ENCODE measurements at places on chromosomes 16 and 17.

DNA sequence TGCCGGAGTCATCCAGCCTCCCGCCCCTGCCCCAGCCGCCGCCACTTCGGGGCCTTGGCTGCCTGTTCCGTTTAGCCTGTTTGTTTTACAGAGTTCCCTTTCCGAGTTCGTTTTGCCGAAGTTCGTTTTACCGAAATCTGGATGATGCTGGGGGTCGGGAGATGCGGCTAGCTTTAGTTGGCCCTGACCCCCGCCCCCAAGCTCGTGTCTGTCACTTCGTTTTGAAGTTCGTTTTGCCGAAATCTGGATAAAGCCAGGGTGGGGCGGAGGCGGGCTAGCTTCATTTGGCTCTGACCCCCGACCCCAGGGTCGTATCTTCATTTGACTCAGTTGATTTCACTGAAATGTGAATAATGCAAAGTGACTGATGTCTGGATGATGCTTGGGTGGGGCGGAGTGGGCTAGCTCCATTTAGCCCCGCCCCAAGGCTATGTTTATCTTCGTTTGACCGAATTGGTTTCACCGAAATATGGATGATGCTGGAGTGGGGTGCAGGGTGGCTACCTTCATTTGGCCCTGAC lies 591 bp downstream of the PSMD7 start:
- DNase-seq = no peak

DNA sequence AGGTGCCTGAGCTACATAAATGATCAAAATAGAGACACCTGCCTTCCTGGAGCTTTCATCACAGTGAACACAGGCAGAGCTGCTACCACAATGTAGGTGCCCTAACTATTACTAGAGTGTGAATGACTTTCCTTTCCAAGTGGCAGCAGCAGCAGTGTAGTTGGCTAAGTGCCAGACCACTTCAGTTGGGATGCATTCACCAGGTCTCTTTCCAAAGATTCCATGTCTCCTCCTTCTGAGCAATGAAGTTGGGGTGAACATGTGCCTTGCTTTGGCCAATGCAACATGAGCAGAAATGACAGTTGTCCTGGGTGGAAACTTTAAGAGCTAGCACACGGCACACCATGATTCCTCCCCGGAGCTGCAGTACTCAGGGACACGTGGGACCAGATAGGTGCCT lies 23.3 kb upstream of the CACNG4 start:
- no peak for DNase-seq

DNA sequence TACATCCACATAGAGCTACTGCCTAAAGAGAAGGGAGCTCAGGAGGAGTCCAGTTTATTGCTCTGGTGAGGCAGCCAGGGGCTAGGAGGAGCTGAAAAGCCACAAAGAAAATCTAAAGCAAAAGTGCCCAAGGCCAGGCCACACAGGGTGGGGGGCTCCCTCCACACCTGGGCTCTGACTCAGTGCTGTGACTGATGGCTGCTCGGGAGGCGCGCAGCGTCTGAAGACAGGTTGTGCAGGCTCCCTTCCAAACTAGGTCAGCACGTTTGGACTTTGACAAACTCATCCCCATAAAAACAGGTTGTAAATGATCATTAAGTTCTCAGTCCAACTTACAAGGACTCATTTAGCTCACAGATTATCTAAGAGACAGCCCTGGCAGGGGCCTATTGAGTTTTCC lies 22.2 kb upstream of the LCMT1 start:
- no peak for DNase-seq

- no peak for DNase-seq
These were observed 11.0 kb downstream of the CD300A start for GRCh38 chr17:74477411-74477810.

GRCh38 chr17:65231086-65231485 lies 93.9 kb downstream of the RGS9 start:
- DNase-seq = no peak

DNA sequence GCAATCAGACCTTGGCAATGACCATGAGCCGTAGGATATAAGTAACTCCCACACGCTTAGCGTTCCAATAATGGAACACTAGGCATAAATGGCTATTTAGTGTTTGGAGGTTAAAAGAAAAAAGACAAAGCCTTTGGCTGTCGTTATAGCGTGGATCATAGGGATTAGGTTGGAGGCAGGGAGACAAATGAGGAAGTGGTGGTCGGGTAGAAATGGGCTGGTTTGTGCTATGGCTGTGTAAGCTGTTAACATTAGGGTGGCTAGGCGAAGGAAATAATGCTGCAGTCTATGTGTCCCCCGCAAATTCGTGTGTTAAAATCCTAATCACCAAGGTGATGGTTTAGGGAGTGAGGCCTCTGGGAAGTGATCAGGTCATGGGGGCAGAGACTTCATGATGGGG lies 120.4 kb upstream of the IRX6 start:
- no peak for DNase-seq

GRCh38 chr17:31431852-31432658 lies 40.6 kb downstream of the RAB11FIP4 start:
- DNase-seq = no peak

GRCh38 chr16:180681-181564 lies 664 bp downstream of the HBQ1 start:
- no peak for DNase-seq

- no peak for DNase-seq
These were observed 3.0 kb downstream of the KCNJ12 start for GRCh38 chr17:21379080-21379711.

- DNase-seq = no peak
These were observed 21.5 kb downstream of the SRL start for GRCh38 chr16:4220358-4220757.

DNA sequence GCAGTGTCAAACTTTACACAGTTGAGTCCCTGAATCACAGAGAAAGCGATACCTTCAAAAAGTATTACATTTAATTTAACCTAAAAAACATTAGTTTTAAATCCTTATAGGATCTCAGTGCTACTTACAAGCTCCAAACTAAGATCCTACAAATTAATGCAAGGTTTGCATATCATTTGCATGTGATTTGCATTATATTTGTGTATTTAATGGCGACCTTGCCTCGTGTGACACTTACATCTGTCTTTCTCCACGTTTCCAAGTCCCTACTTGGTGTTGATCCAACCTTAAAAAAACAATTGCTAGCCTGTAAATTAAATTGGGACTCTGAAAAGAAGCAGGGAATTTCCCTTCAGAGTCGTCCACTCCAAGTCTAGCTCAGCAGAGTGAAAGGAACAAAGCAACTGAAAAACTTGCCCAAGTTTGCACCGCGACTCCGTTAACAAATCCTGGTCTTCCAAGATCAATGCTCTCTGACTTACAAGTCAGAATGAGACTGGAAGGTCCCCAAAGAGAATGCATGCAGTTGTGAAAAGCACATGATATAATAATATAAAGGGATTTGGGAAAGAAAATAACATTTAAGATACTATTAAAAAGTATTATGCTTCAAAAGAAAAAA lies 739 bp upstream of the FAM117A start:
- no peak for DNase-seq

- no peak for DNase-seq
These were observed 34.0 kb downstream of the GSG1L start for GRCh38 chr16:28029387-28030002.

DNA sequence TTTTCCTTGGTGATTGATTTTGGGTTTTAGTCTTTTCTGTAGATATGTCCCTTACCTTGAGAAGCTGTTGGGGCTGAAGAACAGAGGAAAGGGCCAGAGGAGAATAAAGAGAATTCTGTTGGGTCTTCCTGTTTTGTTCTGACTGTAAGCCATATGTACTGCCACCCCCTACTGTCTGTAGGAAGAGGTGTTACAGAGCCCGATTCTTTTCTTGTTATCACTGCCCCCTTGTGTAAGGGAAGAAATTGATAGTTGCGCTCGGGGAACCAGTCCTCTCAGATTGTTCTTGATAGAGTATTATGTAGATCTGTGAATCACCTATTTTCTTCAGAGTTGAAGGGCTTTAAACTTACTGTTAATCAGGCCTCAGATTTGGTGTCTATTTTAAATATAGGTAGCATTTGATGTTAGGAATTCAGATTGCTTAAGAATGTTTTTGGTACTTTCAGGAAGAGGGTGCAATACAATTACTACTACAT lies 2.4 kb downstream of the TANC2 start:
- peak; percentile 89 for DNase-seq

DNA sequence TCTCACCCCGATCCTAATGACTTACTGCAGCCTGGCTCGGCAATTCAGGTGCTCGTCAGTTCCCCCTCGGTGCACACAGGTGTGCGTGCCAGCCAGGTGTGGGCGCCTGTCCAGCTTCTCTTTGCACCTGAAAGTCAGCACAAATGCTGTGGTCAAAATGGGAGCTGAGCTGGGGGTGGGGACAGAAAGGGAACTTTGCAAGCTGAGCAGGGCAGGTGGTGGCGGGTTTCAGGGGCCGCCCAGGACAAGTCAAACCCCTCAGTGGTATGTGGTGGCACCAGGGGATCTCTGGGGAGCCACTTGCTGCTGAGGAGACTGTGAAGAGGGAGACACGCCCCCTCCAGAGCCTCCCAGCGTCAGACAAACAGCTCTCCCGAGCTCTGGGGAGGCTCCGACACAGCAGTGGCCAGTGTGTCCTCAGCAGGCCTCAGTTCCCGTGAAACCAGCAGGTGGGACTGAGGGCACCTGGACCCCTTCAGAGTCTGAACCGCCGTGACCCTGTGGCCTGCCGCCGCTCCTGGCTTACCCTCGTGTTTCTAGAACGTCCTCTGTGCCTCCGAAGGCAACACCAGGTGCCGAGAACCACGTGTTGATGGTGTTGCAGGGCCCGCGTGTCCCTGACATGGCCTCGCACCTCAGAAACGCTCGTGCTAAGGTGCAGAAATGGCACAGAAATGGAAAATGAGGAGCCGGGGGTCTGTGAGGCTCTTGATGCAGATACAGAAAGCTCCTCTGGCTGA lies 233.5 kb upstream of the TNRC6C start:
- DNase-seq = no peak

DNA sequence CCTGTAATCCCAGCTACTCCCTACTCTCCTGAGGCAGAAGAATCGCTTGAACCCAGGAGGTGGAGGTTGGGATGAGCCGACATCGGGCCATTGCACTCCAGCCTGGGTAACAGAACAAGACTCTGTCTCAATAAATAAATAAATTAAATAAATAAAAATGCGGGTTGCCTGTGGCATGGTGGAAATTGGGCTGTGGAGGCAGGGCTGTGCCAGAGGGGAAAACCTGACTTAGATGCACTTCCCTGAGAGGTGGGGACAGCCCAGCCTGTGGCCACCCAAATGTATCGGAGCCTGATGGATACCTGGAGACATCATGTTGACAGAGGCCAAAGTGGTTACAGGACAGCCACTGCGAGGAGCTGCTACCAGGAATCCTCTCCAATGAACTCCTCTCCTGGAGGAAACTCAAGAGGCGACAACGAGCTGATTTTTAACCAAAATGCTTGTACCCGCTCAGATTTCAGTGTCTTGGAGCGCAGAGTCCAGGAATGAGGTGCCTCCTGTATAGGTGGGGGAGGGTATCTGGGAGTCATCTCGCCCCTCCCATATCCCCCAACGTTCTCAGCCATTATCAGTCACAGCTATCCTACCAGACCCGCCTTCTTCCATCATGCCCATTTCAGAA lies 32.3 kb downstream of the DDX19A start:
- DNase-seq = no peak

DNA sequence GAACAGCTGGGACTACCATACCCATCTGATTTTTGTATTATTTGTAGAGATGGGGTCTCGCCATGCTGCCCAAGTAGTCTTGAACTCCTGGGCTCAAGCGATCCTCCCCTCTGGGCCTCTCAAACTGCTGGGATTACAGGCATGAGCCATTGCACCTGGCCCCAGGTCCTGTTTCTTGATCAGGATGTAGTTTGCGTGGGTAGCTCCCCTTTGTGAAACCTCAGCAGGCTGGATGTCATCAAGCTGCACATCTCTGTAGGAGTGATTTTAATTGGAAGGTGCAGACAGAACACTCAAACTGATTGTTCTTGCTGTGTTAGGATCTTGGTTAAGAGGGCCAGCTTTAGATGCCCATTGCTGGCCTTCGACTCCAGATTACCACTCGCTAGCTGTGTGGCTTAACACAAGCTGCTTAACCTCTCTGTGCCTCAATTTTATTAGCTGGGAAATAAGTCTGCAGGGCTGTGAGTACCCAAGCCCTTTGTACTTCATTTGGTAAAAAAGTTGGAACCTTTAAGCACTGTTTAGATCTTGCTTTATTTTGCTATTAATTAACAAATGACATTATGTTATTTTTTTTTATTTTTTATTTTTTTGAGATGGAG lies 16.5 kb downstream of the BCO1 start:
- DNase-seq = no peak

GRCh38 chr17:4854111-4854681 lies 21.1 kb downstream of the MINK1 start:
- no peak for DNase-seq

DNA sequence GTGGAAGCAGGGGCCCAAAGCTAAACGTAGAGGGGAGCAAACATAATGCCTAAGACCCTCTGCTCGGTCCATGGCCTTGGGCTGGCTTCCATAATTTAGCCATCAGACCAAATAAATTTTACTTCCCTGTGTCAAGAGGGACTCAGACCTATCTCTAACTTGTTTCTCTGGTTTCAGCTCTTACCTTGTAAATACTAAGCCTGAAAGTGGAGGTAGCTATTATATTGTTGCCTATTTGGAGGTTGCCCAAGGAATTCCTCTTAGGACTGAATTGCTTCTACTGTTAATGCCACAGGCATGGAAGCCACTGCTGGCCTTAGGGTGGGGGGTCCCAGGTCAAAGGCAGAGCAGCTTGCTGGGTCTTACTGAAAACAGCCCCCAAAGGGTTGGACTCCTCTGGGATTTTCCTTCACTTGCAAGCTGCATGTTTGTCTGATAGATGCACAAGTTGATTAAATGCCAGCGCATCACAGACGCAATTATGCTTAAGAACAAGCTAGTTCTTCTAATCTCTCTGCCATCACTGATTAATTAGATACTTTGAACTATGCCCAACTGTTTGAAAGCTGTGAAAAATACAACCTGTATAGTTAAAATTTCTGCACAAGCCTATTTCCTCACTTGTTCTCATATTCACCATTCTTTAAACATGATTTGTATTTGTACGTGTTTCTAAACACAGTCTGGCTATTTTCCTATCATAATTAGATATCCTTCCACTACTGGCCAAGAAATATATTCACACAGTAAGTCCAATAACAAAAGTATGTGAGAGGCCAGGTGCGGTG lies 67.9 kb upstream of the HAS3 start:
- DNase-seq = no peak

DNA sequence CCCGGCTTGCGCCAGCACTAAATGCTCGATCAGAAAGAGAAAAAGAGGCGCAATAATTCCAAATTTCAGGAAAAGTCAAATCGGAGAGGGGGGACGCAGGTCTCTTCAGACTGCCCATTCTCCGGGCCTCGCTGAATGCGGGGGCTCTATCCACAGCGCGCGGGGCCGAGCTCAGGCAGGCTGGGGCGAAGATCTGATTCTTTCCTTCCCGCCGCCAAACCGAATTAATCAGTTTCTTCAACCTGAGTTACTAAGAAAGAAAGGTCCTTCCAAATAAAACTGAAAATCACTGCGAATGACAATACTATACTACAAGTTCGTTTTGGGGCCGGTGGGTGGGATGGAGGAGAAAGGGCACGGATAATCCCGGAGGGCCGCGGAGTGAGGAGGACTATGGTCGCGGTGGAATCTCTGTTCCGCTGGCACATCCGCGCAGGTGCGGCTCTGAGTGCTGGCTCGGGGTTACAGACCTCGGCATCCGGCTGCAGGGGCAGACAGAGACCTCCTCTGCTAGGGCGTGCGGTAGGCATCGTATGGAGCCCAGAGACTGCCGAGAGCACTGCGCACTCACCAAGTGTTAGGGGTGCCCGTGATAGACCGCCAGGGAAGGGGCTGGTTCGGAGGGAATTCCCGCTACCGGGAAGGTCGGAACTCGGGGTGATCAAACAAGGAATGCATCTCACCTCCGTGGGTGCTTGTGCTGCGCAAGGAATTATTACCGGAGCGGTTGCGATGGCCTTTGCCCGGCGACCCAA lies 4.0 kb upstream of the DLX4 start:
- DNase-seq = no peak
